Urothelium cell line (cell line): ENCODE measurements at places on chromosomes 12 and 14.

GRCh38 chr12:12665194-12665593 lies 30.8 kb downstream of the GPR19 start:
- DNase-seq: no peak

GRCh38 chr12:45989287-45989686 lies 1.1 kb downstream of the SCAF11 start:
- DNase-seq: no peak

- DNase-seq: no peak
Observed at GRCh38 chr14:64682843-64683242, 21.4 kb upstream of the PLEKHG3 start.

GRCh38 chr14:22882064-22882463 lies 958 bp upstream of the REM2 start:
- no peak for DNase-seq

GRCh38 chr12:53591301-53592206 lies 34.6 kb downstream of the ATF7 start:
- DNase-seq: no peak

GRCh38 chr12:39451977-39452376 lies 9.1 kb upstream of the KIF21A start:
- no peak for DNase-seq

- DNase-seq: no peak
Observed at GRCh38 chr12:107662484-107662883, 23.1 kb upstream of the PWP1 start.

- no peak for DNase-seq
Observed at GRCh38 chr12:20805921-20806320, 4.6 kb upstream of the SLCO1B3 start.

DNA sequence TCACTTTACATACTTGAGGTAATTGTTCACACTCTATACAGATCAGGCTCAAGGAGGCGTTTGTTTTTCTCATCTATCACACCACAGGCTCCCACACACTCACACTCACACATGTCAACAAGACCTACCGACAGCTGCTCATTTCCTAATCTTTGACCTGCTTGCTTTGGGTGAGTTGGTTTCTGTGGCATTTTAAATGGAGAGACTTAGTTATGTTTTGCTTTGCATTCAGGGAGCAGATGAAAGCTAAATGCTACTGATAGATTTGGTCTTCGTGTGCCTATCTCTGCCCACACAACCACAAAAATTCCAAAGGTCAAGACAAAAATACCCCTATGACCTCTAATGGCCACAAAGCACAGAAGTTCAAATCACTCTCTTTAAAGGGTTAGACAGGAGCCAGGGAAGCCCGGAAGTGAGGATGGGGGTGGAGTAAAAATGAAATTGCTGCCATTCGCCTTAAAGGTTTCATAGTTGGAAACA lies 203.5 kb upstream of the G2E3 start:
- DNase-seq: peak; percentile 11

GRCh38 chr14:100108840-100109593 lies 43.8 kb downstream of the EVL start:
- no peak for DNase-seq

GRCh38 chr14:93318927-93319326 lies 13.9 kb downstream of the BTBD7 start:
- DNase-seq: no peak

- no peak for DNase-seq
Observed at GRCh38 chr12:9211687-9212086, 3.5 kb upstream of the PZP start.

DNA sequence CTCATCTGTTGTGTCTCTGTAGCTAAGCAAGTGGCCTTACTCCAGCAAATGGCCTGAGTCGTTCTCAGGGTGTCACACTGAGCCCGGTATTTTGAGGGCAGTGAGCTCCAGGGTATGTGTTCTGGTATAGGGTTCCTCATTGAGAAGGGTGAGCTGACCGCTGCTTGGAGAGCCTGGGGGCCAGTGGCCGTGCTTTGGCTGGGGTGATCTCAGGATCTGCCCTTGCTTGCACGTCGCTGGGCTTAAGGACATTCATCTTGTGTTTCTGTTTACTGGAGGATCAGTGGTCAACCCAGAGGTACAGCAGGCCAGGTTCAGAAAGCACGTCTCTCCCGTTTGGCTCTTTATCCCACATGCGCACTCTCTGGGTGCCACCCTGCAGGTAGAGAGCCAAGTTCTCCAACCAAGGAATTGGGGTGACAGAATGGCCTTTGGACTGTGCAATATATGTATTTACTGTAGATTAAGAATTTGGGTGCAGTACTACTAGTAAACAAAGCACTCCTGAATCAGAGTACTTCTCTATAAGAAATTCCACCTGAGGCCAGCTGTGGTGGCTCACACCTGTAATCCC lies 52.1 kb downstream of the FBXW8 start:
- no peak for DNase-seq

GRCh38 chr14:89957791-89958190 lies 2.1 kb downstream of the TDP1 start:
- DNase-seq: no peak

GRCh38 chr14:63203618-63204406 lies 431 bp upstream of the RHOJ start:
- DNase-seq: peak; percentile 92

DNA sequence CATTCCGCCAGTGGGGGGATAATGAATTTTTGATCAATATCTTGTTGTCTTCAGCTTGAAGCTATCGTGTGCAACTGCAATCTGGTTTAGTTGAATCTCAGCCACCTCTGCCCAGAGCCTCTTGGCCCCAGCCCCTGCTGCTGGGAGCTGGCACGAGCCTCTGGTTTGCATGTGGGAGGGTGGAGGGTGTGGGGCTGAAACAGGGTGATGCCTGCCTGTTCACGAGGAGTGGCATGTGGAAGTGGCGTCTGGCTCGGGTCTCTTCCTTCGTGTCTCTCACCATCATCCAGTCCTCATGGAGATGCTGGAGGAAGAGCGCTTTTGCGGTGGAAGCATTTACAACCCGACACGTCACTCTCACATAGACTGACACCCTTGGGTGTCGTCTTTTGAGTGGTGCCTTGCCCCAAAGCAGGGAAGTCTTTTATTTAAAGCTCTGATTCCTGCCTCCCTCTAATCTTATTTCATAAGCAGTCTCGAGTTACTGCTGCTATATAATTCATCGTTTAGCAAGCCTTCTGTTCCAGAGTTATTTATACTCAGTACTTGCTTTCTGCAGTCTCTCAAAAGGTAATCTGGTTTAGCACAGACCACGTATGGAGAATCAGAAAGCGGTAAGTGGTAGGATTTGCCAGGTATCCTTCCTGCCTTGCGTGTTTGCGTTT lies 64.5 kb downstream of the AACS start:
- no peak for DNase-seq

DNA sequence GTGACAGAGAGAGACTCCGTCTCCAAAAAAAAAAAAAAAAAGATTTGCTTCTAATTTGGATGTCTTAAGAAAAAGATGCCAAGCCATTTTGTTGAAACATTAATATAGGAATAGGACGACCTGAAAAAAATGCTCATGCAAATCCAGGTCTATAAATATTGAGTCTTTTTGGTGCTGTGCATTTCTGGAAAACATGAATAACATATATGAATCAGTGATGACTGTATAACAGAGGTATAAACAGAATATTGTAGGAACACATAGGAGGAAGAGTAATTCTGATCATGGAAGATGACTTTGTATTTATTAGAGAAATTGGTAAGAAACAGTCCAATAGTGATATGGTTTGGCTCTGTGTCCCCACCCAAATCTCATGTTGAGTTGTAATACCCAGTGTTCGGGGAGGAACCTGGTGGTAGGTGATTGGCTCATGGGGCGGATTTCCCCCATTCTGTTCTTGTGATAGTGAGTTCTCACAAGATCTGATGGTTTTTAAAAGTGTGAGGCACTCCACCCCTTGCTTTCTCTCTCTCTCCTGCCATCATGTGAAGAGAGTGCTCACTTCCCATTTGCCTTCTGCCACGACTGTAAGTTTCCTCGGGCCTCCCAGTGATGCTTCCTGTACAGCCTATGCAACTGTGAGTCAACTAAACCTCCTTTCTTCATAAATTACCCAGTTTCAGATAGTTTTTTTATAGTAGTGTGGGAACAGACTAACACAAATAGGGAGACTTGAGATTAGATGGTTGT lies 3.0 kb upstream of the SRSF5 start:
- DNase-seq: no peak

GRCh38 chr12:90128526-90128925 lies 419.9 kb upstream of the ATP2B1 start:
- DNase-seq: no peak

GRCh38 chr12:53950789-53951576 lies 3.7 kb upstream of the HOXC12 start:
- DNase-seq: no peak

DNA sequence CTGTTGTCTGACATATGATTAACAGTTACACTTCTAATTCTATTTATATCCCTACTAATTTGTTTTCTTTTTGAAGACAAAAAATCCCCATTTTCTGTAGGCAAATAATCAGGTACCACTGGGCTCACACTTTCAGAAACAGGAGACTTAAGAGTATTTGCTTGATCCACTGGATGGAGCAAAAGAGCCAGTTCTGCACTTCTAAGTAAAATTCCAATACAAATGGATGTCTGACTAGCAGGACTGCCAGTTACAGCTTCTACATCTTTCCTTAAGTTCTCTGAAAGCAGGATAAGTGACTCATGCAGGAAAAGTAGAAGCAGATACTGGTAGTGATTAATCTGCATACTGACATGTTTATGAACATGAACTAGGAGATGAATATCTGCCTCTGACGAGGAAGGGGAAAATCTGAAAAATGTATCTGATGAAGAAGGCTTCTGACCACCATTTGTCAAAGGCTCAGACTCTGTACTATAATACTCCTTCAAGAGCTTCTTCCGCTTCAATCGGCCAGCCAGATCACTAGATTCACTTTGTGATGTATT lies 73.8 kb upstream of the ANKS1B start:
- DNase-seq: no peak

- DNase-seq: no peak
Observed at GRCh38 chr12:96809522-96809921, 97.5 kb upstream of the NEDD1 start.

GRCh38 chr14:59253527-59253926 lies 65.1 kb downstream of the DAAM1 start:
- DNase-seq: no peak

GRCh38 chr14:55706893-55707292 lies 126.9 kb downstream of the KTN1 start:
- DNase-seq: no peak

DNA sequence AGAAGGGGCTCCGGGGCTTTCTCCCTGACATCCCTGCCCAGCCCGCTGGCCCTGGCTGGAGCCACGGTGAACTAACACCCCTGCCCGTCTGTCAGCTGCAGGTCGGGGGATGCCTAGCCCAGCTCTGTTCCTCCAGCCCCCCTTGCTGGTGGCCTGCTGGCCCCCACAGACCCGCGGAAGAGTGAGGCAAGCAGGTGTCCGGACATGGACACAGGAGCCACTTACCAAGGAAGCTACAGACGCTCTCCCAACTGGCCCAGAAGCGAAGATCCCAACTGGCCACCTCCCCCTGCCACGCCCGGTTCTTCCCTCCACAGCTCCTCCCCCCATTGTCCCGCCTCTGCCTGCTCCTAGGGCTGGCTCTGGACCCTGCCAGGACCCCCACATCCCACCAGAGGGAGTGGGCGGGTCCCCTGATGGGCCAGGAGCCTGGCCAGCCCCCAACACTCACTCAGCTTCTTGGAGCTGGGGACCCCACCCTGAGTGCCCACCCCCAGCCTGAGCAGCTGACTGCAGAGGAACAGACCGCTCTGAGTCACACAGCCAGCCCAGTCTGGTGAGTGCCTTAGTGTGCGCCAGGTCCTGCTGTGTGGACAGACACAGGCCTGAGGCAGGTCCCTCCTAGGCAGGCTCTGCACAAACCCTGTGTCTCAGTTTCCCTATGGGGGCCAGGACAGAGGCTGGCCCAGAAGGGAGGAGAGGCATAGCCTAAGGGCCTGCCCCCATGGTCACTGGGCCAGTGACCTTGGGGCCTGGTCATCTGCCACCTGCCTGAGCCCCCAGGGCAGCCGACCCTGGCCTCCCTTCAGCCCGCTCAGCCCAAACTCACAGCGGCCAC lies 7.7 kb downstream of the AHNAK2 start:
- peak; percentile 73 for DNase-seq

- no peak for DNase-seq
Observed at GRCh38 chr14:77490347-77490986, 8.1 kb downstream of the ISM2 start.

DNA sequence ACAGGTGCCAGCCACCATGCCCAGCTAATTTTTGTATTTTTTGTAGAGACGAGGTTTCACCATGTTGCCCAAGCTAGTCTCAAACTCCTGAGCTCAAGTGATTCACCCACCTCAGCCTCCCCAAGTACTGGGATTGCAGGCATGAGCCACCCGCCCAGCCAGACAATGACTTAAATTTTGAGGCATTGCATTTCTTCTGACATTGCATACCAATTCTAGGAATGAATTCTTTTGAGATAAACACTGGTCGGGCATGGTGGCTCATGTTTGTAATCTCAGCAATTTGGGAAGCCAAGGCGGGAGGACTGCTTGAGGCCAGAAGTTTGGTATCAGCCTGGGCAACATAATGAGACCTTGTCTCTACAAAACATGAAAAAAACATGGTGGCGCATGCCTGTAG lies 2.5 kb upstream of the CELA1 start:
- DNase-seq: no peak

- no peak for DNase-seq
Observed at GRCh38 chr14:55976655-55977054, 141.6 kb upstream of the PELI2 start.

DNA sequence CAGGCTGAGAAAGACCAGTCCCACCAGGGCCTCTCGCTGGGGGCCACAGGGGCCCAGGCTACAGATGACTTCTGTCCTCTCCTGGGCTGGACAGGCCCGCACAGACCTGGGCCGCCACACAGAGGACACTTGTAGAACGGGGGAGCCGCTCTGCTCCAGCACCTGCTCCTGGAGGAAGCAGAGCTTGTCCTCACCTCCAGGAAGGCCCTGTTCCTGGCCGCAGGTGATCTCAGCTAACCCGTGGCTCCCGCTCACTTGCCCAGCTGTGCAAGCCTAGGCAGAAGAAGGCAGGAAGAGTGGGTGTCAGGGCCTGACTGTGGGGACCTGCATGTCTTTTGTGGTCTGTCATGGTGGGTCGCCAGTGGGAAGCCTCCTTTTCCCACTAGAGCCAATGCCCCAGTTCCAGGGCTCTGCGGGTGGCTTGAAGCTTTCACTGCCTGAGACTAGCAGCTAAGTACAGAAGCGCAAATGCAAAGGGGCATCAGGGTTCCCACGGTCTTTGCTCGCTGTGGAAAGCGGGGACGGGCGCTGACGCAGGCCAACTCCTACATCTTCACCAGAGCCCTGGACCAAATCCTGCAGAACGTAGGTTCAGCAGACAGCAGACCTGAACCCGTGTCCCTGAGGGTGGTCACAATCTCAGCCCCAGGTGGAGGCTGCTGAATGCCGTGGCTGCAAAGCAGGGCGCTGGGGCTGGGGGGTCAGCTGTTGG lies 8.8 kb upstream of the CEP170B start:
- DNase-seq: no peak

GRCh38 chr12:51424094-51424661 lies 453 bp upstream of the SLC4A8 start:
- DNase-seq: no peak

DNA sequence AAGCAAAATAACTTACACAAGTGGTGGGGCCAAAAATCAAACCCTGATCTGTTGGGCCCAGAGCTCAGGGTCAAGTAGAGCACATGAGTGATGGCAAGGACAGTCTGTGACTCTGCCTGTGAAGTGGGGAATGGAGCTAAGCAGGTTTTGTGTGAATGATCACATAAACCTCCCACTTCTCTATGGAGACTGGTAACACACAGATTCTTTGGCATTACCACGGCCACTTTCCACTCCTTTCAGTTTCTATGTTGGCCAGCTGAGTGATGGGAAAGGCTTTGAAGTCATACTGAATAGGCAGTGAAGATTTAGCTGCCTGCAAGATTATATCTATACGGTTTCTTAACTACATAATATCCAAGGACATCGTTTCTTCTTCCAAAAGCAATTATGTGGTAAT lies 97.9 kb downstream of the ARMH4 start:
- DNase-seq: no peak
